Smooth muscle cell of the coronary artery (primary cell): ENCODE measurements at places on chromosomes 5 and 9. TPM values are rescaled to one million over a fixed set of nuclear protein-coding genes. Genes with fewer than 3 reads are reported as not detected.

Gene OR1B1
- 0.08 TPM in 1 of 2 replicates, not detected in the other for total RNA-seq

Gene CSF2
- total RNA-seq, result not detected in 2 replicates

Gene PRR16
- 3.7 and 8.9 TPM in 2 replicates for total RNA-seq

Gene CA9
- 0.98 TPM in 1 of 2 replicates, not detected in the other for total RNA-seq

Gene FOXI1
- total RNA-seq, result not detected in 2 replicates

Gene LEAP2
- 0.08 TPM in 1 of 2 replicates, not detected in the other for total RNA-seq
